ENCODE measurements at places on chromosomes 11 and 22. TPM values are rescaled to one million over a fixed set of nuclear protein-coding genes. Genes with fewer than 3 reads are reported as not detected.

TSSK2 gene
- total RNA-seq = not detected

VWA5A gene
- 14.3 TPM for total RNA-seq

DEFB131B gene
- total RNA-seq = not detected

DNA sequence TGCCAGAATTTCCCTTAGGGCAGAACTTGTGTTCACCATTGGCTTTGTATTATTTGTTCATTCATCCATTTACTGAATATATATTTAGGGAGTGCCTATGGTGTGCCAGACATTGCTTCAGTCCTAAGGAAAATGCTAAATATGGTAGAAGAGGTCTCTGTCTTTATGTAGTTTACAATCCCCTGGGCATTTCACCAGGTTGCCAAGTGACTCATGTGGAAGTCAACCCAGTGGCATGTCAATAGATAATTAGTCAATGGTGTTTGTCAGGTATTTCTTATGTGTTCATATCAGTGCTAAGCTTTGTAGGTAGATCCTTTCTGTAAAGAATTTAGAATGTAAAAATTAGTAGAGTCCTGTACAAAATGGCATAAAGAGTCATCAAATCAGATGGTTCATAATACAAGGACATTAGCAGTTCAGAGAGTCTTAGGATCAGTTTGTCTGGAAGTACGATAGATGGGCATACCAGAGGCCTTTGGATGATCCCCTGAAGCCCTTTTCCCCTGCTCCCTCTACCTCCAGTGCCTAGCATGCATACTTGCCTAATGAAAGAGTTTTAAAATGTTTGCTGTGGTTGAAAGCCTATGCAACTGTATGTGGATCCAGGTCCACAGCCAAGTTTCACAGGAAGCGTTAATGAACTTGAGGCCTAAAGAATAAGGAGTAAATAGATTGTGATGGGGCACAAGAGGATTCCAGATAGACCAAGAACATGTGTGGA lies 58.5 kb upstream of the SESN3 start:
- DNase-seq = no peak

GRCh38 chr11:29183301-29183700 lies 833.5 kb downstream of the KCNA4 start:
- DNase-seq = no peak

GRCh38 chr11:134537296-134537695 lies 125.3 kb upstream of the B3GAT1 start:
- peak; percentile 47 for DNase-seq

DNA sequence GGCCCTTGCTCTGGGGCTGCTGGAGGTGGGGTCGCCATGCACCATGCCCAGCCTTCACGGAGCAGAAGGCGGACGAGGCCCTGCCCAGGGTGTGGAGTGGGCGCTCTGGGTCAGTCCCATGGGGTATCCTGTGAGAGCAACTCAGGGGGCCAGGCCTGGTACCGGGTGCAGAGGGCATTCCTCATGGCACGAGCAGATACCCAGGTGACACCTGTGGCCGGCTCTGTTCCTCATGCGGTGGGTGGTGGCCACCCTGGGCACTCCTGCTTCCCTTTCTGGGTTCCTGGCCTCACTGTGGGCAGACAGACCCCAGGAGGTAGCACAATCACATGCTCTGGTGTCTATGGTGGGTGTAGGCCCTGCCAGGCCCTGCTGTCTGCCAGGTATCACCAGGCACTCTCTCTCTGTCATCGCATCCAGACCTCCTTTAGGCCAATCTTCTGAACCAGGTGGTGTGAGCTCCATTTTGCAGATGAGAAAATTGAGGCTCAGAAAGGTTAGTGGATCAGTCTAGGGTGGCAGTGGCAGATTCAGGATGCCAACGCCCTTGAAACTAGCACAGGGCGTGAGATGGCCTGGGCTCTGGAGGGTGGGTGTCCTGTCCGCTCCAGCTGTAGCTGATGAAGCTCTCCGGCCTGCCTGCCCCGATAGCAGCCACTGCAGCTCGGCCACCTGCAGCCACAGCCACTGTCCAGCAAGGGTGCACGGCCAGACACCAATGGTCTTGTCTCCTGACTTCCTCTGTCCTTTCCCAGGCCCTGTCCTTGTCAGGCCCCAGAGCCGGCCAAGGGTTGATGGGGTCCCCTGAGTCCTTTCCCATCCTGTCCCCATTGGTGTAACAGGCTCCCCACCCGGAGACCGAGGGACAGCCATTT lies 15.1 kb downstream of the DGKZ start:
- no peak for DNase-seq

DNA sequence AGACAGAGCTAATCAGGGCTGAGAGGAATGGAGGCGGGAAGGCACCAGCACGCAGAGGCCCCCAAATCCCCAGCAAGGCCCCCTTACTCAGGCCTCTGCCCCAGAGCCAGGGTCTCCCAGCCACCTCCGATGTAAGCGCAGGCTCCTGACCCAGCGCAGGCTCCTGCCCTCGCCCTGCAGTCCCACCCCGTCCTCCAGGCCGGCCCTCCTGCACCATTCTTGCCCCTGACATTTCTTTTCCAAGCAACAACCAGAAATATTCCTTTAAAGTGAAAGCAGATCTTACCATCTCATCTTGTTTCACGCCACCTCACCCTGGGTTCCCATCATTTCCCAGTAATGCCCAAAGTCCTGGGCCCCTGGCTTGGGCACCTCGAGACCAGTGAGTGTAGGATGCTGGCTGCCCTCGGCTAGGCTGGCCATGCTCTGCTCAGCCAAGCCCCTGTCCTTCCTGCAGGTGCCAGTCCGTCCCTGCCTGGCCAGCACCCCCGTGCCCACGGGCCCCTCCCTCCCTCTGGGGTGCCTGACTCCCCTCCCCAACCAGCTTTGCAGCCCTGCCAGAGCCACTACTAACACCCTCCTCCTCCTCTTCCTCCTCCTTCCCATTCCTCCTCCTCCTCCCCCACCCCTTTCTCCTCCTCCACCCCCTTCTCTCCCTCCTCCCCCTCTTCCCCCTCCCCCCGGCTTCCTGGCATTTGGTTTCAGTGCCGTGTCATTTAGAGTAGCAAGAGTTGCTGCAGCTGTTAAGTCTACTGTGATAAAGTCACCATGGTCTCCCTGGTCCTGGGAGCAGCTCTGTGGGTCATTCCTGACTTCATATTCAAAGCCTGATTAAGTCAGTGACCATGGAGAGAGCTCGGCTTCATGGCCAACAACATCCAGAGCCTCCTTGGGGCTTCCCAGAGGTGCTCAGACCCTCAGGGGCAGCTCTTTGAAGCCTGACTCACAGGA lies 78.7 kb downstream of the PIWIL3 start:
- DNase-seq = no peak

- DNase-seq = peak; percentile 93
Observed at GRCh38 chr11:3840870-3841425, at the start of gene RHOG. Gene RHOG (minus strand): TSS chr11:3840959. CDS start chr11:3828138, 12,821 bp downstream.

DNA sequence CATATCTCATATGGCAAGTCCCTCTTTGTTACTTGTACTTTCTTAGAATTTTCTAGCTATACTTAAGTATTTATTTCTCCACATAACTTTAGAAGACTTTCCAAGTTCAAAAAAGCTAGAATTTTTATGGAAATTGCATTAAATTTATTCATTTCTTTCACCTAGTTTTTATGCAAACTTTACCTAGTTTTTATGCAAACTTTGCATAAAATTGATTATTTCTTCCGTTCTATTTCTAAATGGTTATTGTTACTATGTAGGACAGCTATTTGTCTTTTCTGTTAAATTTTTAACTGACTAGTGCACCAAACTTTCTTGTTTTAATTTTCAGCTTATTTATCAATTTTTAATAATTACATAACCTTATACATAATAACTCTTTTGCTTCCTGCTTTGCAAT lies 3.2 kb upstream of the CREBZF start:
- no peak for DNase-seq

GRCh38 chr22:46869329-46869728 lies 106.9 kb downstream of the TBC1D22A start:
- DNase-seq = no peak

DNA sequence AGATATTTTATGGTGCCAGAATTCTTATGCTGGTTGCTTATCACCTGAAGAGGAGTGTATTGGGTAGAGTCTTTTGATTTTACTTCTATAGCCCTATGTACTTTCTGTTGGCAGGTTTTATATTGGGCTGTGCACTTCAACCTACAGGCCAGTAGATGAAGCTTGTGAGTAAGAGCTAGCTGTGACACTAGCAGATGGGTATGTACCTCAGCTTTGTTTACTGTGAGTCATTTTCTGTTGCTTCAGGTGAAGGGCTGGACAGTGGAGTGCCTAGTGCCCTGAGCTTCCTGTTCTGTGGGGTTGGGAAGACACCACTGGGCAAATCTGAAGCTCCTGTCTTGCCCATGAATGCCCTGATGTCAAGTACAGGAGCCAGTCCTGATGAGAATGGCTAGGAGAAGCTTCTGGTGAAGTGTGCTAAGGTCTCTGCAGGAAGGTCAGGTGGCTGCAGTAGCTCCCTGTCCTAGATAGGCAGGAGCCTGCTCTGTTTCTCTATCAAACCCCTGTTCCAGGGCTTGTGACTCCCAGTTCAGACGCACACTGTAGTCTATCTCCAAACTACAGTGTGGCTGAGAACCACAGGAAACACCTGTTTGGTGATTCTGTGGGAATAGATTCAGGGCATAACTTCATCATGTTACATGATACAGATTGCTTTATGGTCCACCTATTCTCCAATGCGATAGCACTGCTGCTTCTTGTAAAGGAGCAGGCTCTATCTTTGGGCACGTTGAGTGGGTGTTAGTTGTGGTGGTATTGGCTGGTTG lies 755.7 kb downstream of the KCNA4 start:
- no peak for DNase-seq

- no peak for DNase-seq
Observed at GRCh38 chr11:114134870-114135269, 75.4 kb downstream of the ZBTB16 start.

DNA sequence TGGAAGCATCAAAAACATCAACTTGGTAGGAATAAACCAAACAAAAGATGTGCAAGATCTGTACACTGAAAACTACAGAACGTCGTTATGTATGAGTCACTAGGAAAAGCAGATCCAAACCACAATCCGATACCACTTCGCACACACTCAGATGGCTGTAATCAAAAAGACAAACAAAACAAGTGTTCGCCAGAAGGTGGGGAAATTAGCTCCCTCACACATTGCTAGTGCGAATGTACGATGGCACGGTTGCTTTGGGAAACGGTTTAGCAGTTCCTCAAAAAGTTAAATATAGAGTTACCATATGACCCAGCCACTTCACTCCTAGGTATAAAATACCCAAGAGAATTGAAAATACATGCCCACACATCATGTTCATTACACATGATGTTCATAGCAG lies 14.8 kb upstream of the CARD10 start:
- DNase-seq = no peak

DNA sequence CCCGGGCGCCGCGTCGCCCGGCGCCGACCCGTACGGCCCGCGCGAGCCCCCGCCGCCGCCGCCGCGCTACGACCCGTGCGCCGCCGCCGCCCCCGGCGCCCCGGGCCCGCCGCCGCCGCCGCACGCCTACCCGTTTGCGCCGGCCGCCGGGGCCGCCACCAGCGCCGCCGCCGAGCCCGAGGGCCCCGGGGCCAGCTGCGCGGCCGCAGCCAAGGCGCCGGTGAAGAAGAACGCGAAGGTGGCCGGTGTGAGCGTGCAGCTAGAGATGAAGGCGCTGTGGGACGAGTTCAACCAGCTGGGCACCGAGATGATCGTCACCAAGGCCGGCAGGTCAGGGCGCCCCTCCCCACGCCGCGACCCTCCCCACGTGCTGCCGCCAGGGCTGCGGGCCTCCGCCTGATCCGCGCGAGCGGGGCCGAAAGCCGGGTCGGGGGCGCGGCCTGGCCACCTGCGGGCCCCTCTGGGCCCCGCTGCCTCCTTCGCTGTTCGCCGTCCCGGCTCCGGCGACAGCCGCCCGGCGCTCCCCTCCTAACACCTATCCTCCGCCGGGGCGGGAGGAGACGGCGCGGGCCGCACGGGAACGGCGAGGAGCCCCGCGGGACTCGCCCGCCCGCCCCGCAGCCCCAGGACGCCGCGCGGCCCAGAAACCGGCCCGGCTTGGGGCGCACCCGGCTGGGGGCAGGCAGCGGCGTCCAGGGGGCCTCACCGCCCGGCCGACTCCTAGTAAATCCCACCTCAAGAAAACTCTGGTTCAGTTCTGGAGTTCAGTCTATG lies 560 bp downstream of the TBX1 start:
- no peak for DNase-seq

GRCh38 chr11:120632579-120632978 lies 121.0 kb downstream of the GRIK4 start:
- no peak for DNase-seq

DNA sequence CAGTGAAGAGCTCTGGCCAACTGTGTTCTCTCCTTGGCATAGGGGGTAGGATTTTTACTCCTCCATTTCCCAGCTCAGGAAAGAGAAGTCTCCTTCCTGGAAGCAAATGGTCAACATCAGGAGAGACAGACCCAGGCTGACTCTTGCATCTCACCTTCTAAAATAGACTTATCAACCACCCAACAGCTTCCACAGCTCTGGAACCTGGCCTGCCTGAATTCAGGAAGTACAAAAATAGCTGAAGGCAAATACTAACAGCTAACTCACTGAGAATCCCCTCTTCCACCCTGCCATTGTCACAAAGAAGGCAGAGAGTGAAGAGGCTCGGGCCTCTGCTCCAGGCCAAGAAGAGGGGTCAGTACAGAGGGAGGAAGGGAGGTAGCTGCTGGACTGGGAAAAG lies 213.6 kb downstream of the NXPE2 start:
- DNase-seq = no peak

DNA sequence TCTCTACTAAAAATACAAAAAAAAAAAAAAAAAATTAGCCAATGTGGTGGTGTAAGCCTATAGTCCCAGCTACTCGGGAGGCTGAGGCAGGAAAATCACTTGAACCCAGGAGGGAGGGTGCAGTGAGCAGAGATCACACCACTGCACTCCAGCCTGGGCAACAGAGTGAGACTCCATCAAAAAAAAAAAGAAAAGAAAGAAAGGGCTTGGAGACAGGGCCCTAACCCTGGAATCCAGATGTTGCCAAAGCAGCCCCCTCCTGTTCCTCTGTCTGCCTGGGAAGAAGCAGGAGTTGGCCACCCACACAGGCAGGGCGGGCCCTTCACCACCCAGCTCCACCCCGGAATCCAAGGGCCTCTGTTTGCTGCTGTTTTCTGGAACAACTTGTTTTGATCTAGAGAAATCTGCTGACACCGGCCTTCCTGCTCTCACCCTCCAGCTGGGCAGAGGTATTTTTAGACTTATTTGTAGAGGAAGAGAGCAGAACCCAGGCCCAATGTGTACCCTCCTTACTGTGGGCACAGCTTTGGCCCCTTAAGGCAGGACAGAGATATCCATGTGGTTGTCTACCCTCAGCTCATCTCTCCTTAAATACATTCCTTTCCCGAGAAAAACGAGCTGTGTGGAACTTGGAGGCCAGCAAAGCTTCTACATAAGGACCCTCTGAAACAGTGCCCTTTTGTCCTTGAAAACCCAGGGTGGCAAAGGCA lies 2.7 kb upstream of the NEAT1 start:
- DNase-seq = peak; percentile 98

DNA sequence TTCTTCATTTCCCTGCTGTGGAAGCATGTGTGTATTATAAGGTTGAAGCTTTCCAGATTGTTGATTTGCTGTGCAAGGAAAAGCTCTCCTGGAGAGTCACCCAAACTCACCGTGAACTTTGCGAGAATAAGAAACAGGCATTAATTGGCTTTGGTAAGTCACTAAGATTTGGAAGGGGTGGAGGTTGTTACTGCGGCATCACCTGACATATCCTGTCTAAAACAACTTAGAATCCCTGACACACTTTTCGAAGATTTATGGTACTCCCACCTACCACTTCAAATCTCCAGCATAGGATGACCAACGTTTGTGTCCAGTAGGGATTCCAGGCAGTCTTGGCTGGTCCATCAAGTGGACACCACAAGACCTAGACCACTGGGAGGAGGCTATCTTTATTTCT lies 518.3 kb downstream of the MN1 start:
- no peak for DNase-seq

GRCh38 chr22:50178471-50178864 lies 7.2 kb upstream of the TRABD start:
- peak; percentile 59 for DNase-seq
